Activated gamma-delta T cell treated with Interleukin-2 at 50 U/mL for 16 hours (primary cell): ENCODE measurements at places on chromosomes 16 and 17.

- peak; percentile 41 for DNase-seq
These were observed 7.1 kb upstream of the AKTIP start for GRCh38 chr16:53509906-53510703.

DNA sequence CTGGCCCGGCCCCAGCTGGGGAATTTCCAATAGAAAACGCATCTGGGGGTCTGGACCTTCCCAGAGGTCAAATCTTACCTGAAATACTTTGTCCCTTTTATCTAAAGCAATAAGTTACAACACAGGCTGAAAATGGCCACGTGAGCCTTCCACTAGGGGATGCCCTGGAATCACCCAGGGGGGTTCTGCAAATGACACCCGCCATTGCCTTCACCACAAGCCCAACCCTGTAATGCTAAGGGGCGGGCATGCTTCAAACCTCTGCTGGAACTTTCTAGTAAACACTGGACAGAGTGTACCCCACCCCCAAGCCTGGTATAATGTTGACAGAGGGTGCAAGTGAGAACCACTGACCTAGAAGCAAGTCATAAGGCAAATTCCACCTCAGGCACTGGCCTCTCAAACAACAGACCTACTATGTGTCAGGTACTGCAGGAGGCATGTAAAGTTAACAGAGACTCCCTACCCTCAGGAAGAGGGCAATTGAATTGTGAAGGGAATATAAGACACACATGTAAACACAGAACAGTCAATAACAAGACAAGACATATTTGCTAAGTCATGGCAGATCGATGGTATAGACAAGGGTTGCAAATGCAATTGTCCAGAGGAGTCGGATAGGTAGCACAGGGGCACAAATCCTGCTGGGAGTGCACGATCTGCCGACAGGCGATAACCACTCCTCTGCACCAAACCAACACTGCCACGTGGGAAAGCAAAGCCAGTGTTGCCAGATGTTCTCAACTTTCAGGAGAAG is 59.0 kb downstream of the ARHGAP17 start:
- DNase-seq = no peak

DNA sequence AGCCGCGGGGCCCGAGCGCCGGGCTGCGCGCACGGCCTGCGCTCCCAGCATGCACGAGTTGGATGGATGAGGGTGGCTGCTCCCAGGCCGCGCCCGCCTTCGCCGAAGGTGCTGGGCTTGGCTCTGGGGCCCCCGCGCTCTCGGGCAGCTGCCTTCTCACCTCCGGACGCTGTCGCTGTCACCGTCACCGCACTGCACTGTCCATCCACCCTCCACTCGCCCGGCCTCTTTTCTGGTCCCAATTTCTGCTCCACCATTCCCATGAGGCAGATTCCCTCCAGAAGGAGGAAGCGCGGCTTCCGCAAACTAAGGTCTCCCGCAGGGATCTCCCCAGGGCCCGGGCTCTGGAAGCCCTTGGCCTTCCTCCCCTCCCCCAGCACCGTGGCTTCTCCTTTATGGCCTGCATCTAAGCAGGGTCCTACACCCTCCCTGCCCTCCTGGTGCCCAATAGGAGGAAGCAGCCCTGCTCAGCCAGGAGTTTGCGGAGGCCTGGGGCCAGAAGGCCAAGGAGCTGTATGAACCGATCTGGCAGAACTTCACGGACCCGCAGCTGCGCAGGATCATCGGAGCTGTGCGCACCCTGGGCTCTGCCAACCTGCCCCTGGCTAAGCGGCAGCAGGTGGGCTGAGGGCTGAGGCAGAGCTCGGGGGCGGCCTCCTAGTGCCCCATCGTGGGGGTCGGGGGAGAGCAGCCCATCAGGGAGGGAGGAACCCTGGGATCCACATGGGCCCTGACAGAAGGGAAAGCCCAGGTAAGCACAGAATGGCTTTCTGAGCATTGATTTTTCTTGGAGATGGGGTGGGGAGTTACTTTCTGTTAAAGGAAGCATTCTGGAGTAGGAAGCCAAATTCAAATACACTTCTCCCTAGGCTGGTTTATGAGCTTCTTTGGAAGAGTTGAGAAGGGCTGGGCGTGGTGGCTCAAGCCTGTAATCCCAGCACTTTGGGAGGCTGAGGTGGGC is 899 bp downstream of the ACE start:
- DNase-seq = no peak

- no peak for DNase-seq
These were observed 44.0 kb downstream of the ZNF276 start for GRCh38 chr16:89765292-89765830.

GRCh38 chr17:19237389-19238166 is 412 bp downstream of the EPN2 start:
- DNase-seq = no peak

DNA sequence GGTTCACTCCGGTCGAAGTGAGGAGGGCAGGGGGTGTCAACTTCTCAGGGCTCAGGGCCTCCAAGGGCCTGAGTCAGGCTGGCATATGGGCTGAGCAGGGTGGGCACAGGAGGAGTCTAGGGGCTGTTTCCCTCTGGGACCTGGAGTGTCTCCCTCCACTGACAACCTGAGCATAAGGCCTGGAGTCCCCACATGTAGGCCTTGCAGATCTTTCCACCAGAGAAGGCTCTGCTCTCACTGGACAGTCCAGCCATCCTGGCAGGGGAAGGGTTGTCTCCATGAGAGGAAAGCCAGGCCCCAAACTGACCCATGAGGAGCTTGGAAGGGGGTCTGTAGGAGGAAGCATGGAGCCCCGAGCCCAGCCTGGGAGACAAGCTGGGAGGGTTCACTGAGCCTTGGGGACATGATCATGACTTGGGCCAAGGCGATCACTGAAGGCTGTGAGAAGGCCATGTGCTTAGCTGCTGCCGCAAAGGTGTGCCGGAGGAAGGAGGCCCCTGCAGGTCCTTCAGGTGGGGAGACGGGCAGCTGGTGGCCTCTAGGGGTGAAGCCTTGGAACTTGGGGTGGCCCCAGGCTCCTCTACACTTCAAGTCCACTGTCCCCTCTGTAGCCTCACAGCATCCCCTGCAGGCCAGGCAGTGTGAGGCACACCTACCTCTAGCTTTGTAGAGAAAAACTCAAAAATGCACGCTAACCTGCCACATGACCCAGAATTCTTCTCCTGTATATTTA is 9.9 kb downstream of the CMTM2 start:
- peak; percentile 71 for DNase-seq

DNA sequence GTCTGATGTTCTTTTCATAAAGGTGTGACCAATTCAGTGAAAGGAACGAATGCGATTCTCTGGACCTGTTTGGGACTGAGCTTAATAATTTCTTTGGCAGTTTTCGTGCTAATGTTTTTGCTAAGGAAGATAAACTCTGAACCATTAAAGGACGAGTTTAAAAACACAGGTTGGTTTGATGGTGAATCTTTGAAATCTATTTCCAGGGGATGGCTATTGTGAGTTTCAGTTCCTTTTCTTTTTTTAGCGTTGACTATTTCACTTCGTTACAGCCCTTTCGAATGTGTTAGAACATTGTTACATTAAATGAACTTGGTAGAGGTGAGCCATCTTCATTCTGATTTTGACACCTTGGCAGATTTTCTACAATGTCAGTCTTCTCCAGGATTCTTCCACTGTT is 1.2 kb downstream of the TNFRSF17 start:
- DNase-seq = no peak

GRCh38 chr16:71262391-71262790 is 26.8 kb downstream of the CMTR2 start:
- DNase-seq = no peak

DNA sequence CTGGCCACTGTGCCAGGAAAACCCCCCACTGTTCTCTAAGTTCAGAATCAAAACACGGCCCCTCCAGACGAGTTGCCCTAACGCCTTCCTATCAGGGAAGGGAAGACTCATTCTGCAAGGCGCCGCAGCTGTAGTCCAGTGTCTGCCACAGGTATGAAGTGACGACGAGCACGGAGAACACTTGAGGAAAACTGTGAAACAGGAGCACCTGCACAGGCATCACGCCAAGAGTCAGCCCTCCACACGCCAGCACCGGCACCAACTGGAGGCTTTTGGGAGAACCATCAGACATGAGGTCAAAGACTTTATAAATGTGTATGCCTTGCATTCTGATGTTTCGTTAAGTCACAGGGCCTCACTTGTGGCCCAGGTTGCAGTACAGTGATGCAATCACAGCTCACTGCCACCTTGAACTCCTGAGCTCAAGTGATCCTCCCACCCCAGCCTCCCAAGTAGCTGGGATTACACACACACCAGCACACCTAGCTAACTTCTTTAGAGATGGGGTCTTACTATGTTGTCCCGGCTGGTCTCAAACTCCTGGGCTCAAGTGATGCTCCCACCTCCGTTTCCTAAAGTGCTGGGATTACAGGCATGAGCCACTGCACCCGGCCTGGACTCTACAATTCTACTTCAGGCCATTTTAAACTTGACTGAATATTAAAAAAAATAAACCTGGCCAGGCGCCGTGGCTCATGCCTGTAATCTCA is 22.9 kb downstream of the KLHDC4 start:
- no peak for DNase-seq

GRCh38 chr16:85868495-85868894 is 30.5 kb upstream of the IRF8 start:
- DNase-seq = no peak

GRCh38 chr17:65229621-65229995 is 92.4 kb downstream of the RGS9 start:
- DNase-seq = no peak

DNA sequence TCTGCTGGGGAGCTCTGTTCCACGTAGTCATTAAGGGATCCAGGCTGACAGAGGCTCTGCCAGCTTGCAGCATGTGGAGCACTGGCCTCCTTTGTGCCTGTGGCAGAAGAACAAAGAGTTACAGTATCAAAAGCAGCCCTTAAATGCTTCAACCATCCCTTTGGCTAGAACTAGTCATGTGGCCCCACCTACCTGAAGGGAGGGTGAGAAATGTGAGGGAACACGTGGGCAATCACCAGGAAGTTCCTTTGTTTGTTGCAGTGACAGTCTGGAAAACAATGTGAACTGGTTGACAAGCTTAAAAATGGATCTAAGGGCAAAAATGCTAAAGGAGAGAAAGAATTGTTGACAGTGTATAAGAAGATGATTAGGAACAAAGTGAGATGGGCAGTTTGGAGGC is 290.4 kb upstream of the HSBP1 start:
- no peak for DNase-seq
